ENCODE measurements at places on chromosomes 7 and 10.
A peak's percentile ranks its signal among the peaks of the same experiment; 100 is the strongest.

DNA sequence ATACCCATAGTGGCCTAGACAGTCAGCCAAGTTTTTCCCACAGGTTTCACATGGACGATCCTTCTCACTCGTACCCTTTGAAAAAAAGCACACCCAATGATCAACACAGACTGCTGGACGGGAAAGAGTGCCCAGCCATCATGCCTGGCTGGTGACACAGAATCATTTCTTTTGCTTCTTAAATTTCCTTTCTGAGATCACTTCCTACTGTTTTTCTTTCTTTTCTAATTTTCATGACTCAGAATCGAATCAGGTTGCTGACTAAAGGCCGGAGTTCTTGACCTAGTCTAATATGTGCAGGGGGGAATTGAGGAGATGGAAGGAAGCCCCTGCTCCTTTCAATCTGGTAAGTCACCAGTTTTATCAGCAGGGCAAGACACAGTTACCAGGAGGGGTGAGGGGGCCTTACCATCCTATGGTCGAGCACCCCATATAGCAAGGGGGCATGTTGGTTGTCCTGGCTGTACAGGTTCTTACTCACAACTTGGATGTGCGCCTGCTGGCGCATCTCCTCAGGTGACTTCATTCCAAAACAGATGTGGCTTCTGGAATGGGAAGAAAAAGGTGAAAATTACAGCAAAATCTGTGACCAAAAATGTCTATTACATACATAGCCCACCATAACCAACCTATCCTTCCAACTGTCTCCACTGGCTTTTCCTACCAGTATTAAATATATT lies 3.5 kb downstream of the POLR3A start:
- no peak for DNase-seq

- no peak for DNase-seq
Measured at GRCh38 chr7:137790828-137791227, 55.9 kb downstream of the DGKI start.

DNA sequence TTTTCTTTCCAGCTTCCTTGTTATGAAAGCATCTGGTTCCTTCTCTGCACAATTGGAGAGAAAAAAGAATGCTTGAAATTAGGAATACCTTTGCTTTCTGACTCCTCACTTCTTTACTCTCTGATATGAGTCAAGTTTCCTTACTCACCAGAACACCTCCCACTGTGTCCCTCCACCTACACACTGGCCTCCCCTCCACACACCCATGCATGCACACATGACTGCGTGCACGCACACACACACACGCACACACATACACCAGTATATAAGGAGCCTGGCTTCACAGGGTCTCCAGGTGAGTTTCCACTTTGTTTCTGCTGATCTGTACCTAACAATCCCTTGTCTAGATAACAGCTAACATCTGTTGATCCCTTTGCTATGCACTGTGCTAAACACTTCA lies 11.4 kb upstream of the PTER start:
- DNase-seq: no peak

DNA sequence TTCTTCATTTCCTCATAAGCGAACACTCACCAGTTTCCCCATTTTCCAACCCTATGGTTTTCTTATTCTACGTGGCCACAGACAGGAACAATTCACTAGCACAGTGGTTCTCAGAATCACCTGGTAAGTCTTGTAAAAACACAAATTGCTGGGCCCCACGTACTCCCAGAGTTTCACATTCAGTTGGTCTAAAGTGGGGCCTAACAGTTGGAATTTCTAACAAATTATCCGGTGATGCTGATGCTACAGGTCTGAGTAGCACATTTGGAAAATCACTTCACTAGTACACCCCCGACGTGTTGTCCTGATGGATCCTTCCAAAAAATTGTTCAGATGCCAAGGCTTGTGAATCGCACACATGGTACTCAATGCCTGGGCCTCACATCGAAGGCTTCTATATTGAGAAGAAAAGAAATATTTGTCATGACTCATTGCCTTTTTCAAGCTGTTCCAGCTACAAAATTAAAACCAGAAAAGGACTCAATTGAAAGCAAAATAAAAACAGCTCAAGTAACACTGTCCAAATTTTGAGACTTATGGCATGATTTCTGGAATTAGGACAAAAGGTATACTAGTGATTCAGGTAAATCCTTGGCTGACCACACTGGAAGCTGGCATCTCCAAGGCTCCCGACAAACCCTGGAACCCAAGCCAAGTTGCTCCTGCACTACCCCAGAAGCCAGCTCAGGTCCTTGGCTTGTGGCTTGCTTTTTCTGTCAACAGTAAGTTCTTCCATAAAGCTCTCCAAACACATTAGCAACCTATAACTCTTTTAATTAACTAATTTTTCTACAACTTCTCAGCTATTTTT lies 12.9 kb upstream of the VIM start:
- DNase-seq: peak; percentile 47

GRCh38 chr7:36568452-36568849 lies 155.8 kb downstream of the AOAH start:
- no peak for DNase-seq

DNA sequence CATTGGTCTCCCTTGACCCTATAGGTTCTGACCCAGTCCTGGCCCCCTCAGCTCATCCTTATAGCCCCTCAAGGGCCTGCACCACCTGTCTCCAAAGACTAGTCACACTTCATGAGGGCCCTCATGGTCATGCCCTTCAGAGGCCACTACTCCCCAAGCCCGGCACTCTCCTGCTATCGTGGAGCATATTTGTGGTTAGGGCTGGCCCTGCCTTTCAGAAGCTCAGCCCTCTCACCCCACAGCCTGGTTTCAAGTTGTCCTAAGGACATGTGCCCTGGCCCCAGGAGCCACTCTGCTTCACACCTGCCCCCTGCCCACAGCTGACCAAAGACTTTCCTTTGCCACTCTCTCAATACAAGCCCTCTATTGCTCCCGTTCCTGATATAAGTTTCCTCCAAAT lies 60.3 kb upstream of the LBX1 start:
- no peak for DNase-seq

DNA sequence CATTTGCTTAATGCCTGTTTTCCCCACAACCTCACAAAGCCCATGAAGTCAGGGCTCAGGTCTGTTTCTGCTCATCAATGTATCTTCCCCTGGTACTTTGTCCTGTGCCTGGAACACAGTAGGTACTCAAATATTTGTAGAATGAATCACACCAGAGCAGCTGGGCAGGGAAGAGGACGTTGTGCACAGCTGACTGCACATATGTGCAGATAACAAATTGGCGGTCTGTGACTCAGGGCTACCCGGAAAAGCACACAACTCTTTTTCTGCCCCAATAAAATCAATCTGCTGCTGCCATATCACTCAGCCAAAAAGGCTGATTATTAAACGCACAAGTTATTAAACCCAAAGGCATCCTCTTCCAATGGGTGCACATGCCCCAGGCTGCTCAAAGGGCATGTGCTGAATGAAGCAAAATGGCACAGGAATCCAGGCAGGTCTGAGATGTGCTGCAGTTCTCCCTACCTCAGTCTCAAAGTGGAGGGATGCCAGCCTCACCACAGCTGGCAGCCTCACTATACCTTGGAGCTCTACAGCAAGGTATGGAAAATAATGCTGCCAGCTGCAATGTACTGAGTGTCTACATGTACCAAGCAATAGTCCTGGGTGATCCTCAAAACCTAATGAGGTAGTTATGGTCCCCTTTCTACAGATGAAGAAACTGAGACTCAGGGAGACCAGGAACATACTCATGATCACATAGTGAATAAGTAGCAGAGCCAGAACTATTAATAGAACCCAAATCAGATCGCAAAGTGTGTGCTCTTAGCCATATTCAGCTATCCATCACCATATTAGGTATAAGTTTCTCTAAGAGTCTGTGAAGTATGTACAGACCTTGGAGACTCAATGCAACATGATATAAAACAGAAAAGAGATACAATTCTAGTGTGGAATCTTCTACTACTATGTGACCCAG lies 43.4 kb downstream of the SORBS1 start:
- DNase-seq: peak; percentile 54

- DNase-seq: no peak
Measured at GRCh38 chr10:103667356-103667755, 173.9 kb downstream of the NEURL1 start.

DNA sequence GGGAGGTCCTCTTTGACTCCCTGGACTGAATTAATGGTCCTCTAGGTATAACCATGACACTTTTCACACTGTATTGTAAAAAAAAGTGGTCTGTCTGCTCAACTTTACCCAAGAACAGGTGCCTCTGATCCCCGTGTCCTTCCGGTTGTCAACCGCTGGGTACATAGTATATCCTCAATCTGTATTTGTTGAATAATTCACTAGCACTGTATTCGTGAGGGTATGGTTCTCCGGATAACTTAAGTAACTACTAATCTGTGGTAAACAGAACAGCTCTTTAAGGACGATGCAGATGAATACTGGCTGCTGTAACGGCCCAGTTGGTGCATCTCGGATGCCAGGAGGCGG lies 472 bp upstream of the ADAM22 start:
- DNase-seq: no peak

DNA sequence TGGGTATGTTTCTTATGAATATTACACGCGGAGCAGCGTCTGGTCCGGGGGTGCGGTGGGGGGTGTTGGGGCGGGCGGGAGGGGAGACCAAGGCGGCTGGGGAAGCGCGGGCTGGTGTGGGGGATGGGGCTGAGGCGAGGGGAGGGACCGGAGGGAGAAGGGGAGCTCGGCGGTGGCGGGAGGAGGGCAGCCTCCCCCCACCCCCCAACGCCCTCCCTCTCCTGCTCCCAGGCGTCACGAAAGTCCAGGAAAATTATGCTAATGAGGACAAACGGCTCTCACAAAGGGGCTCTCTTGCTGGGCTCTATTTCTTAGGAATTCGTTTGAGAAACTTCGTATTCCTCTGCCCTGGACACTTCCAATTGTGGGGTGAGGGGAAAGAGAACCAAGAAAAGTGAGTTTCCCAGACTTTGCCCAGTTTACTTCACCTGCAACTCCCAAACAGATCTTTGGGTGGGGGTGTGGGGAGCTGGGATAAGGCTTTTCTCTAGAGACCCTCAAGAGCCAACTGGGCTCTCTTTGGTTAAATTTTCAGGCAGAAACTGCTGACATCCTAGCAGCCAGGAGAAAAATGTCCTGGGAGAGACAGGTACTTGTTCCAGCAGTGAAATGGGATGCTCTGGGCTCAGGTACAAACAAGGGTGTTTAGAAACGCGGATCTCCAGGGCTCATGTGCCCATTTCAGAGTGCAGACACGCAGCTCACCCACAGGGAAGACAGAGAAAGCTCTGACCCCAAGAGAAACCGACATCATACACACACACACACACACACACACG lies 11.7 kb upstream of the HOXA2 start:
- no peak for DNase-seq

GRCh38 chr7:99373091-99374066 lies 1.2 kb upstream of the ARPC1B start:
- no peak for DNase-seq

DNA sequence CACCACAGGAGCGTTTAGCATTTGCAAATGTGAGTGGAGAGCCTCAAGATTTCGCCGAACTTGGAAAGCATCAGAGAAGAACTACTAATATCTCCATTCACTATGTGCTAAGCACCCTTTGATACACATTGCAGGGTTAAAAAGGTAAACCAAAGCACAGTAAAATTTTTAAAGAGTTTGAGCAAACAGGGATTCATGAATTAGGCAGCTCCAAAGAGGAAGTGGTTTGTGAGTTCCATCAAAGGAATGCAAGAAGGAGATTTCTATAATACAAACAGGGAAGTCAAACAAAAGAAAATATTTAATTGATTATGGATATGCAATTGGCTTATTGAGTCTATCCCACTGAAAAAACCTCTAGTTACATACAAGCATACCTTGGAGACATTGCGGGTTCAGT lies 81.1 kb upstream of the TMEM72 start:
- no peak for DNase-seq

DNA sequence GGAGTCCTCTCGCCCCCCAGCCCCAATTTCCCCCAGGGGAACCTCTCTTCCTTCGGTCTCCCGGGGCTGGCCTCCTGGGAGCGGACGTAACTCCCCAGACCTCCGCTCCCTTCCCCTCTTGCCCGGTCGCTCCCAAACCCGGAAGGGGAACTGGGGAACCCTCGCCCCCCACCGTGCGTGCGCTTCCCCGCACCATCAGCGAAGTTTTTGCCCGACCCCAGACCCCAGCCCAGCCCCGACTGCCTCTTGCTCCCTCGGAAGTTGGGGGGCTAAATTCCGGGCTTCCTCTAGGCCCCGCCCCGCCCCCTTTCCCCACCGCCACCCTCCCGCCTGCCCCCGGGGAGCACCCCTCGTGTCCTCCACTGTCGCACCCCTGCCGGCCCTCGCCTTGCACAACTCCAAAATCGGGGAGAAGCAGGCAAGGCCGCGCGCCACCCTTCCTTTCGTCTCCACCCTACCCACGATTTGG lies 436 bp downstream of the GNB2 start:
- peak; percentile 41 for DNase-seq

GRCh38 chr10:105800641-105801040 lies 1159.6 kb downstream of the SORCS3 start:
- no peak for DNase-seq

GRCh38 chr7:73735528-73735905 lies 3.1 kb downstream of the ABHD11 start:
- DNase-seq: no peak

DNA sequence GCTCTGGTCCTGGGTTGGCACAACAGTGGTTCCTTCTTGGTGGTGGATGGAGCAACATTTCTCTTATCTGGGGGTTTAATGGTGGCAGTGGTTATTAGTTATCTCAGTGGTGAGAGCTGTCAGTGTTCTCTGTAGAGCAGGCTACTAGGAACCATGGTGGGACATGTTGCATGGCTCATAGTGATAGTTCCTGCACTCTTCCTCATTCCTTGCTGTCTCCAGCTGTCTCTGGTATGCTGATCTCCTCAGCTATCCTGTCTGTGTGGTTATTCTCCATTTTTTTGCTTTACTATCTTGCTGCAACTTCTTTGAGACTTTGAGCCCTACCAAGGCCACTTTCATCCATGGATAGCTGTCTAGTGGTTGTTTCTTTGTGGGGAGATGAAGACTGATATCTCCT lies 44.0 kb downstream of the CCDC7 start:
- no peak for DNase-seq

DNA sequence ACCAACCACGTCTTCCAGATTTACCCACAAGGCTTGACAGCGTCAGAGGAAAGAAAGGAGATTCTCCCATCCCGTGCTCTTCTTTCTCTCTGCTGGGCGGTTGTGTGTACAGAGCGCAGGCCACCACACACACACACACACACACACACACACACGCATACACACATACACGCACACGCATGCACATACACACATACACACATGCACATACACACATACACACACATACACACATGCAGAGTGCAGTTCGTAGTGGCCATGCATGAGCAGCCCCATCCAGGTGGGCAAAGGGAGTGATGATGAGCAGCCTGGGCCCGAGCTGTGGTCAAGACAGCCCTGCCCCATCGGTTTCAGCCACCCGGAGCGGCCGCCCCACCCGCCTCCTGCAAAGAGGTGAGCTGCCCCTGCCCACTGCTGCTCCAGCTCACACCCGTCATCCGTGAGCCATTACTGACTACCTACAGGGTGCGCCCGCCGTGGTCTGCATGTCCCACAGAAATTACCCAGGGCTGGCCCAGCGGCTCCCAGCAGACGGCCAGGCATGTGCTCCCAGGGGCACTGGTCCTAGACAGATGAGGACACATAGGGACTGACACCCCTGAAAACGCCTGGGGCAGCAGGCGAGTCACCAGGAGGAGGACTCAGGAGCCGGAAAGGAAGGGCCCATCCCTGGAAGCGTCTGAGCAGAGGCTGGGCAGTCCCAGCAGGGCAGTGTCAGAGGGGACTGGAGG lies 69.6 kb downstream of the ASB13 start:
- no peak for DNase-seq

- DNase-seq: peak; percentile 74
Measured at GRCh38 chr10:84375011-84375410, 46.6 kb downstream of the CCSER2 start.

- no peak for DNase-seq
Measured at GRCh38 chr10:5292196-5292735, 72.5 kb upstream of the UCN3 start.
